Hypothalamus (tissue), 51 donors: ENCODE measurements at places on chromosomes 6 and 20.

DNA sequence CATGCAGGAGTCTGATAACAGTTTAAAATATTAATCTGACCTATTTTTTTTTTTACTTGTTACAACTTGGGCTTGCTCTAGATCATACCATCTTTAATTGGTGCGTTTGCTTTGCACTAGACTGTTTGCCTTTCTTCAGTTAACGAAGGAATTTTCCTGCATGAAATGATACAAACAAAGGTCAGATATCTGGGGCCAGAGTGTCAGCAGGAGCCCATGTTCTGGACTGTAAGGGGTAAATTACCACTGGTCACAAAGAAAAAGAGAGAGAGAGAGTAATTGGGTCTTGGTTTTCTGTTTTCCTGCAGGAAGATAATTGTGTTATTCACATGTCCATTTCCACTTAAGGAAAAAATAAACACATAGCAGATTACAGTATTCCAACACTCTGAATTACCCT lies 399.4 kb upstream of the MARCKS start:
- DNase-seq, result no peak

DNA sequence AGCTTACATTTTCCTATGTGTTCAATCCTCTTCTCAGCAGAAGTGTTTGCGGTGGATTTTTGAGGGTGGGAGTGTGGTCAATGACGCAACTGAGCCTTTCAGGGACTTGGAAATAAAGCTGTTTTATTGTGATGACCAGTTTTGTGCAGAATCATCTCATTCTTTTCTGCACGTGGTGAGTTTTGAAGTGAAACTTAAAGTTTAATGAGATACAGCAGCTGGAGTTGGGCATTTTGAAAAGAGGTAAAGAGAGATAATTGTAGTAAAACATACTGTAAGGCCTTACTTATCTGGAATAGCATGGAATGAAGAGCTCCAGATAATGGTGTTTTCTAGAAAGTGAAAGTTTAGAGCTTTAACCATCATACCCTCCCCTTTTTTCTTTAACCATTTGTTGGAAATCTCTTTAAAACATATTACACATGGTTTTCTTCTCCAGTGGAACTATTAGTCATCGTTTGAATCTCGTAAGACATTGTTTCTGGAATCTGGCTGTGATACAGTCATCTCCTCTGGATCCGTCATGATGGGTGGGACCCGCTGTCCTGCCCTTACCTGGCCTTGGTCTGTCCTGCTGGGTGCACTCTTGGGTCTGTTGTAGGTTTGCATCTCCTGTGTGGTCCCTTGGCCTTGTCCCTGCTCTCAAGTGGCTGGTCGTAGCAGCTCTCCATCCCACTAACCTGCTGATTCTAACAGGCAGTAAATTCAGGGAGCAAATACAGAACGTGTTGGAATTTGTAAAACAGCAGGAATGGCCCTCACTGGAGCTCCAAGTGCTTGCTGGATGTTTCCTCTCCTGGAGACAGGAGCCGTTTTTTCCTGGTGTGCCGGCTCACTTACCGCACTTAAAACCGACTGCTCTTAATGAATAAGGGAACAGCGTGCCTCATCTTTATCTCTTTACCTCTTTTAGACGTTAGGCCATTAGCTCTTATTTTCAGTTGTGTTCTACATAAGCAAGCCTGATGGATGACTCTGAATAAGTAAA lies 29.8 kb downstream of the UST start:
- DNase-seq, result no peak

DNA sequence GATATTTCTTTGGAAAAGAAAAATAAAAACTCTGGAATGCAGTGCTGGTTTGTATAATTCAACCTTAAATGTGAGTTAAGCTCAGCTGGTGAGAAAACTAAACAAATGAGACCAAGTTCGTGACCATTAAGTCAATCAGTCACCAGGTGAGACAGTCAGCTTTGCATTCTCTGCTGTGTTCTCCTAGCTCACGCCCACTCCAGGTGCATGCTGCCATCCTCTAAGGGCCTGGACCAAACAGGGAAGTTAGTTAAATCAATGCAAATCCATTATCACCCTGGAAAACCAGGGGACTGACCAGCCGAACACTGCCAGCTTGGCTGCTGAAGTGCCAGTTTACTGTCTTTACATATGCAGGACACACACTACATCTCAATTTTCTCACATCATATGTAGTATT lies 7.2 kb downstream of the TPBG start:
- no peak for DNase-seq

- no peak for DNase-seq
Observed at GRCh38 chr6:39152262-39152661, 37.3 kb upstream of the SAYSD1 start.

GRCh38 chr20:24977797-24978196 lies 14.8 kb downstream of the APMAP start:
- DNase-seq, result peak; percentile 44

GRCh38 chr20:10946124-10946880 lies 272.5 kb upstream of the JAG1 start:
- DNase-seq, result no peak

DNA sequence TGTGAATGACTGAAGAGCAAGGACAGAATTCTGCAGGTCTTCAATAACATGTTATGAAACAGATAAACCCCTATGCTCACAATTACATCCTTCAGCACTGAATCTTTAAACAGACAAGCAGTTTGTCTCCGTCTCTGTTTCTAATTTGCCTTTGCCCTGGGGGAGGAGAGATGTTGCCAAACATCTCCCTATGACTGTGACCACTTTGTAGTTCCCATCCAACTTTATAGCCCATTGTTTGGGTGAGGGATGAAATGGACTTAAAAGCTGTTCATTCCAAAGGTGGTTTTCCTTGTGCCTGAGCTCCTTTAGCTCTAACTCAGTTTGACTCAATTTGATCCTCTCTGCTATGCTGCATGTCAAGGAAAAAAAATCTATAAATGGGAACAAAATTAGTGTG lies 19.5 kb upstream of the ADTRP start:
- DNase-seq, result no peak

- DNase-seq, result no peak
Observed at GRCh38 chr6:121645100-121645745, 209.8 kb downstream of the GJA1 start.

- no peak for DNase-seq
Observed at GRCh38 chr6:31597006-31597405, 4.2 kb upstream of the NCR3 start.

GRCh38 chr20:11702721-11703518 lies 214.8 kb upstream of the BTBD3 start:
- no peak for DNase-seq

DNA sequence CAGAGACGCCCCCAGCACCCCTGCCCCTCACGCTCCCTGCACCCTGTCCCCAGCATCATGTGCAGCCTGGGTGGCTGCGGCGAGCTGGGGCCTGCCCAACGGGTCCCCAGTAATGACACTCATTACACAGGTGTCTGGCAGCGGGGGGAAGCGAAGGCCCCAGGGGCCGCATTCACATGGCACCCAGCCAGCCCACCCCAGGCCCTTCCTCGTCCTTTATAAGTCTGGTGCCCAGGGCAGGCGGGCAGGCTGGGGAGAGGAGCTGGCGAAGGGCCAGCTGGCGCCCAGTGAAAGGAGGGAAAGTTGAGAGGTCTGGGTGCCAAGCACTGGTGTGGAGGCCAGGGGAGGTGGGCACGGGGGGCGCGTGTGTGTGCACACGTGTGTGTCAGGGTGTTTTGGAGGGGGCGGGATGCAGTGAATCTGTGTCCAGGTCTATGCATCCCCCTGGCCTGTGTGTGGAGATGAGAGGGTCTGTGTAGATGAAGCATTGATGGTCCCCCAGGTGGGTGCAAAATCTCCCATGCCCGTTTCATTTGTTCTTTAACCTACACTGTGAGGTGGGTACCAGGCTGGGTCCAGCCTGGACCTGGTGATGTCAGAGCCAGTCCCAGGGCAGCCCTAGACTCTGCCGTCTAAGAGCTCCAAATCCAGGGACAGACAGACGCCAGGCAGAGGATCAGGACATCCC lies 105.3 kb downstream of the CEBPB start:
- DNase-seq, result no peak

- DNase-seq, result no peak
Observed at GRCh38 chr20:21342656-21343345, 39.7 kb downstream of the XRN2 start.

DNA sequence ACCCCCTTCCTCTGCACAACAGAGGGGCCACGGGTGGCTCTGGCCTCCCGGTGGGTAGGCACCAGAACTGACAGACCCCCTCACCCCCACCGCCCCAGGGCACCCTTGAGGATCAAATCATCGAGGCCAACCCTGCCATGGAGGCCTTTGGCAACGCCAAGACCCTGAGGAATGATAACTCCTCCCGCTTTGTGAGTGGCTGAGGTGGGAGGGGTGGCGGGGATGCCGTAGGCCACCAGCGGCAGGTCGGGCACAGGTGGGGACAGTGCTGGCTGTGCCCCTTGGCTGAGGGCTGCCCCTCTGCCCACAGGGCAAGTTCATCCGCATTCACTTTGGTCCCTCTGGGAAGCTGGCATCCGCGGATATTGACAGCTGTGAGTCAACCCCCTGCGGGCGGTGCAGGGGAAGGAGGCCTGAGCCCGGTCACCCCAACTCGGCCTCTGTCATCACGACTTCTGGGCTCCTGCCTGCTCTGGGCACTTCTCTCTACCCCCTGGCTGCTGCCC lies 29.1 kb downstream of the MYH7B start:
- no peak for DNase-seq

DNA sequence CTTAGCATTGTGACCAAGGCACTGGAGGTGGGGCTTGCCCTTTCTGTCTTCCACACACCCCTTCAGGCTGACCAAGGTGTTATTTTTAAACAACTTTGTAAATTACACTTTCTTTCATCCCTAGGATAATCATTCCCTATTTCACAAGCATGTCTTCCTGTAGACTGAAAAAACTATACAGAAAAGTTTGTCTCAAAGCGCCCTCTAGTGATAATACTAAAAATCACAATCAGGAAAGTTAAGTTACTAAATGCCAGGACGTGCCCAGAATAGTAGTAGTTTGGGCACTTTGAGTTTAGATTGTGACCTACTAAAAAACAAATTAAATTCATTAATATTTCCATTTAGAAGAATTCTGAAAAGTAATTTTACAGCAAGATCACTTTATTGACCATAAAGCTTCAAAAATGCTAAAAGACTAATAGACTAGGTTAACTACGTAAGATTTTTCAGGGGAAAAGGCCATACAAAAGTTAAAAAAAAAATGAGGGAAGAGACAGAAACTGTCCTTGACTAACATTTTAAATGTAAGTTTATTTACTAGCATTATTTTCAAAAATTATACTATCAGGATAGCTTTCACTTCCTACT lies 123.3 kb upstream of the DUSP22 start:
- no peak for DNase-seq

DNA sequence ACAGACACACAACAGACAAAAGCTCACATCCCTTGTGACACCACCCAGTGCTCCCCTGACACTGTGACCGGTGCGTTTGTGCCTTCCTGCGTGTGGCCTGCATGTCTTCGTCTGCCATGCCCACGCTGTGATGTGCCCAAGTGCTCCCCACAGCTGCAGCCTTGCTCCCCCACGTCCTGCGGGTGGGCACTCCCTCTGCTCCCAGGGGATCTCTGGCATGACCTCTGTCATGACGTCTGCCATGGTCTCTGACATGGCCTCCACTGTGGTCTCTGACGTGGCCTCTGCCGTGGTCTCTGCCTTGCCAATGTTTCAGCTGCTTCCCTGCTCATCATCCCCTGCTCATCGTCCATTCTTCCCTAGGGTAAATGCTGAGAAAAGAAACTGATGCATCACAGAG lies 200.9 kb downstream of the DLL1 start:
- DNase-seq, result no peak

GRCh38 chr6:47376930-47377329 lies 67.2 kb upstream of the TNFRSF21 start:
- no peak for DNase-seq

DNA sequence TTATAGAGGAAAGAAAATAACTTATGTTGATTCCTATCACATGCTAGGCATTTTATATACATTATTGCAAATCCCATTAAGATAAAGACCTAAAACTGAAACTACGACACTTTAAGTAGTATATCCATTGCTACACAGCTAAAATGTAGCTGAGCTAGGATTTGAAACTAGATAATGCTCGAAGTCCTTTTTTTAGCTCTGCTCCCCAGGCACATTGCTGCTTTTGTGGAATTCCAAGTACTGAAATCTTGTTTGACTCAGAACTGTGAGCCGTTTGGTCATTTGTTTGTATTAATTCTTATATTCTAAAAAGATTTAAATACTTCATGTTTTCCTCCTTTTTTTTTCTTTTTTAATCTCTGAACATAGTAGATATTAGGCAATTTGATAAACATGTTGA lies 644.8 kb downstream of the HACE1 start:
- DNase-seq, result no peak

DNA sequence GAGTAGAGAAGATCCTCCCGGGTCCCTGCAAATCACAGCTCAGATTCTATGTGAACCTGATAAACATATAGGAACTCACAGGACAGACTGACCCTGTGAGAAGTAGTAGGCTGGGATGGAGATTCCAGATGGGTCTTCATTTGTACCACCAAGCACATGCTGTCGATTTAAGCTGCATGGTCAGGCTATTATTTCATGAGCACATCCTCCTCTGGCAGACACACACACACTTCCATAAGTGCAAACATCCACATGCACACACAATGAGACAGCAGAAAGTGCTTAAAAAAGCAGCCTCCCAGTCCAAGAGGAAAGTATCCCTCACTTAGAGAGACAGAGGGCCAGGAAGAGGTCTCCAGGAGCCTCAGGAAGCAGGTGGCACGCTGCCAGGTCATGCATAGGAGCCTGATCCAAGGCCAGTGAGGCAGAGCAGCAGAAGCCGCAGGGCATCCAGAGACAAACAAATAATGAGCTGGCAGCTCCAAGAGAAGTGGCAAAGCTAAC lies 131.8 kb downstream of the UNC5CL start:
- no peak for DNase-seq

GRCh38 chr20:52127309-52127708 lies 64.3 kb downstream of the ZFP64 start:
- DNase-seq, result no peak

DNA sequence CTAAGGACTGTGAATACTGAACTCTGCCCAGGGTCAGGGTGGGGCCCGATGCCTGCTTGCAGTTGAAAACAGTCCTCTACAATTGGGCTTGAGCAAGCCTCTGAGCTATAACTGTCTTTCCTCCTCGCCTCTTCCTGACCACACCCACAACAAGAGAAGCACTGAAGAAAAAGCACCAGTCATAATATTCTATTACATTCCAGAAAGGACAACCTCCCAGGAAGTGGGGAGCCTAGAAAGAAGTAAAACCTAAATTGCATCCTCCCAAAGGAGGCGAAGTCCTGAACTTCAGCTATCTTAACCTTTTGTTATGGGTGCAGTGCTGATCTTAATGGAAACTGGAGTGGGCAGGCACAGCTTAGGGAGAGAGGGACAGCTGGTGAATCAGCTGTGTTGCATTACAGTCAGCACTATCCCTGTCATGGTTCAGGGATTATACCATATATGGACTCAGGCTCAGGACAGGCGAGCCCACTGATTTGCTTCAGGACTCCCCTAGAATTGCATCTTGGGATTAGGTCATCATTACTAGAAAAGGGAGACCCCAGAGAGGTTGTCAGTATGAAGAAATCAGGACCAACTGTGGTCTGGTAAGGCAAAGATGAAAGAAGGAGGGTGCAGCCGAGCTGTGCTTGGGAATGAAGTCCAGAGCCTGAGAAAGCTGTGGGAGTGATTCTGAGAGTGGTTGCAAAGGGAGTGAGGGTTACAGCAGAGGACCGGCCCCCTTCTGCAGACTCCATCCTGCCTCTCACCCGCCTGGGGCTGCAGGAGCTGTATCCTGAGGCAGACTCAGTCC lies 18.3 kb upstream of the TRAM2 start:
- no peak for DNase-seq
